ENCODE measurements at places on chromosomes 1 and 21. TPM values are rescaled to one million over a fixed set of nuclear protein-coding genes. Genes with fewer than 3 reads are reported as not detected.

- no peak for DNase-seq
These were observed 104.6 kb upstream of the TTC34 start for GRCh38 chr1:2906085-2906484.

DNA sequence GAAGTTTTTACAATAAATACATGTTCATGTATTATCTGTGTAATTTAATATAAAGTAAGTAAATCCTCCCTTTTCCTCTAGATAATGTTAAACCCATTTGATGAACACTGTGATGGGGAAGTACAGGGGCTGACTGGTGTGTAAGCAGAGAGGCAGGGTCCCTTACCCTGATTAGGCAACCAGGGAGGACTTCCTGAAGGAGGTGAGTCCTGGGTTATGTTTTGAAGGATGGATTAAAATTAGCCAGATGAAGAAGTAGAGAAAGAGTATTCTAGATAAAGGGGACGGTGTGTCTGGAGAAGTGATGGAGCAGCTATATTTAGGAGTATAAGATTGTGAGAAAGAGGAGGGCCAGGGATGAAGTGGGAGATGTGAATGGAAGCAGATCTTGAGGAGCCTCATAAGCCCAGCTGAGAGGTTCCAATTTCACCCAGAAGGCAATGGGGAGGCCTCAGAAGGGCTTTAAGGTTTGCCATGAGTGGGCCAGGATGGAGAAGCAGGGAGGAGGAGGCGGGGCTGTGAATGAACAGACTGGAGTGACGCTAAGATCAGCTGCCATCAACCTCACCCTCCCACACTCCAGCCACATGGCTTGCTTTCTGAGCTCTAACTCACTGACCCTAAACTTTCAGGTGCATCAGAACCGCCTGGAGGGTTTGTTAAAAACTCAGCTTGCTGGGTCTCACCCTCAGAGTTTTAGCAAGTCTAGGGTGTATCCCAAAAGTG is 30.9 kb upstream of the ID3 start:
- DNase-seq: no peak

GRCh38 chr1:196527919-196528318 is 80.3 kb downstream of the KCNT2 start:
- no peak for DNase-seq

DNA sequence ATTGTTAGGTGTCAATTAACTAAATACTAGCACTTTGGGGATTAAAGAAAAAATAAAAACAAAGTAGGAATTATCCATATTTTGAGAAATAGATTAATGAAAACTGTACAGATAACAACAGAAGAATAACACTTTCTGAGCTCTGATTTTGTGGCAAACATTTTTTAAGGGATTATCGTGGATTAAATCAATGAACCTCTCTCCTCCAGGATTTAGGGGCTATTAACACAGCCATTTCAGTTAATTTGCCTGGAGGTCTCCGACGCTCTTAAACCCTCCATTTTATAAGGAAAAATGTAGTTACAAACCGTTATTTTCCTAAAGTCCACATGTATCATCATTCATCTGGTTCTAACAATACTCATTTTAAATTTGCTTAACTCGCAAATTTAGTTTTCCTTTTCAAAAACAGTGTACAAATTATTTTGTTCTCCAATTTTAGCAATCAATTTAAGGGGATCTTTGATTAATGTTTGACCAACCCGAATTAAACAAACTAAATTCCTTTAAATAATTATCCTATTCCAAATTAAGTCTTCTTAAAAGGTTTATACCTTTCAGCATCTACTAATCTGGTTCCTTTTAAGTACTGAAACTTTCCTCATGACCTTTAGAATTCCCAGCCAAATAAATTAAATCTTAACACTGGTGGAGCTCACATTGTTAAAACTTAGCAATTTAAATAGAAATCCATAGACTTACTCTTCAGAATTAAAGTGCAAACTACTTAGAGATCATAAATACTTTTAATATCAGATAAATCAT is 30.7 kb upstream of the RNF187 start:
- no peak for DNase-seq

BNIPL gene
- total RNA-seq: 1.2 TPM

EPHA2 gene
- total RNA-seq: 248 TPM

MTARC1 gene
- 0.96 TPM for total RNA-seq

SLC1A7 gene
- total RNA-seq: not detected

Measured in MCF 10A (cell line).